ENCODE measurements at places on chromosomes 5 and 9. TPM values are rescaled to one million over a fixed set of nuclear protein-coding genes. Genes with fewer than 3 reads are reported as not detected.

DNA sequence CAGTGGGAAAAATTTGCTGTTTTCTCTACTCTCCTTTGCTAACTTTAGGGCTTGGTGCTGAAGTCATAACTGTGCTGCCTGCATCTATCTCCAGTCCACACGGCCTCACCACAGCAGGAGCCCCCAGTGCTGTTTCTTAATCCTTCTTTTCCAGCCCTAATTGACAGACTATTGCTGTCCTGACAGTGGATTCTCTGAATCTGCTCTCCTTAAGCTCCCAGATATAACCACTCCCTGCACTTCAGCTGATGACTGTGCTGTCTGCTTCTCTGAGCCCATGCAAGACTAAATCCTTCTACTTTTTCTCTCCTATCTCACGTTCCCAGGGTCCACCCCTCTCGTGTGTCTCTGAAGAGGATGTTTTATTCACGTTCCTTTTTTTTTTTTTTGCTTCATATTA is 19.7 kb upstream of the GRIA1 start:
- no peak for DNase-seq

DNA sequence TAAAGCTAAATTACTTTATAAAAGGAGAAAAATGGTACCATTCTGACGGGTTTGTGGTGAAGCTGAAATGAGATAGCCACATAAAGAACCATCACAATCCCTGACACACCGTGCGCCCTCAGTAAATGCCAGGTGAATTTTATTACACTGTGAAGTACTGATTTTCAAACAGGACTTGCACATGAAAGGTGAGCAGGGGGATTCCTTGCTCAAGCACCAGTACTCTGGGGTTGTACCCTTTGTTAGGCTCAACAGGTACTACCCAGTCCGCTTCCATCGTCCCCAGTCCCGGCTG is 419 bp upstream of the RABGAP1 start:
- no peak for DNase-seq

GRCh38 chr9:69060766-69061165 is 25.2 kb downstream of the FXN start:
- no peak for DNase-seq

DNA sequence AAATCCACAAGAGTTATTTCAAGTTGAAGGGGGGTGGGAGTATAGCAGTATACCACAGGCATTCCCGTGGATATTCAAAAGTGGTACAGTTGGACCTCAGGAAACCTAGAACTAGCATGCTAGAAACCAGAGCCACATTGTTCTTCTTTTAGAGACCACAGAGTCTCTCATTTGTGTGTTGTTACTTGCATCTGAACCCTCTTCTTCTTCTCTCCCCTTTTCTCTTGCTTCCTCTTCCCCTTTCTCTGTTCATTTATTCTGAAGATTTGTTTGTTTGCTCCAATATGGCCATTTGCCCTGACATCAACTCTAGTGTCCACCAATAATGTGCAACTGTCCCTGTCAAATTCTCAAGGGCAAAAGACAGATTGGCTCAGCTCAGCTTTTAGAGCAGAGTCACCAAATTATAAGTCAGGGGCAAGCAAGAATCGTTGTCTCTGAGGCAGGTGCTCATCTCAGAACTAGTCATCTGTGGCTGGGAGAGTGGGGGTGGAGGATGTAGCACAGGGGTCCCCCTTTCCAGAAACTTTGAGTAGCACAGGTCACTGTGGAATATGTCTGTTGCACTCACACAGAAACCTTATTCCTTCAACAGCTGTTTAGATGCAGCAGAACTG is 321.1 kb downstream of the ARRDC3 start:
- no peak for DNase-seq

GRCh38 chr5:178469011-178469974 is 120.9 kb downstream of the COL23A1 start:
- DNase-seq: no peak

- DNase-seq: no peak
Measured at GRCh38 chr5:65961633-65962032, 35.3 kb downstream of the ERBIN start.

DNA sequence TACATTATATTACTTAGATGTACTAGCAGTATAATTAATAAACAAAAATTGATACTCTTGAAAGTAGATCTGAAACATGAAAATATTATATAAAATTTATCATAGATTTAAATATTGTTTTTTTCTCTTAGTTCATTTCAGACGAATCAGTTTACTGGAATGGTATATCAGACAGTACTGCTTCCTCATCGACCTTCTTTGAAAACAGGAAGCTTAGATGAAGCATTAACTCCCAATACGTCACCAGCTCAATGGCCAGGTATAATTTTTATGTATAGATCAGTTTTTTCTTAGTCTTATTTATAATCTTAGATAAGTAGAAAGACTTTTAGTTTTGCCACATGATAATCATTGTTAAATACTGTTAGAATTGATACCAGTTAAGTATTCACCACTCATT is 106.3 kb downstream of the DMXL1 start:
- DNase-seq: no peak

GRCh38 chr9:124473310-124473709 is 23.1 kb downstream of the ADGRD2 start:
- no peak for DNase-seq

- no peak for DNase-seq
Measured at GRCh38 chr5:155699385-155699784, 627.6 kb upstream of the SGCD start.

DNA sequence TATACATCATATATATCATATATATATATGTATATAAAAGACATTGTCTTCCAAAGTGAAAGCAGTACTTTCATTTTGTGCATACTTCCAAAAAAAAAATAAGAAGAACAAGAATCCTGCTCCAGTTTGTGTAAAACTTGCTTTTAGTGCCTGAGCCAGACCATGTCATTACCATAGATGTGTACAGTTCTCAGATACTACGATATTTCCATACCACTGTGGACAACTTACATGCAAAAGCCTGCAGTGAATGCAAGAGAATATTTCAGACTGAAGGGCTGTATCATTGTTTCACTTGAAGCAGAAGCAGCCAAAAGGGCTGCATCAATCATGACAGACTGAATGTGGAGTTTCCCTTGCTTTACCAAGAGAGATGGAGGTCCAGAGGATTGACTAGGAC is 72.6 kb upstream of the CYLC2 start:
- no peak for DNase-seq

- DNase-seq: no peak
Measured at GRCh38 chr5:156628421-156628820, 221.7 kb upstream of the PPP1R2B start.

DNA sequence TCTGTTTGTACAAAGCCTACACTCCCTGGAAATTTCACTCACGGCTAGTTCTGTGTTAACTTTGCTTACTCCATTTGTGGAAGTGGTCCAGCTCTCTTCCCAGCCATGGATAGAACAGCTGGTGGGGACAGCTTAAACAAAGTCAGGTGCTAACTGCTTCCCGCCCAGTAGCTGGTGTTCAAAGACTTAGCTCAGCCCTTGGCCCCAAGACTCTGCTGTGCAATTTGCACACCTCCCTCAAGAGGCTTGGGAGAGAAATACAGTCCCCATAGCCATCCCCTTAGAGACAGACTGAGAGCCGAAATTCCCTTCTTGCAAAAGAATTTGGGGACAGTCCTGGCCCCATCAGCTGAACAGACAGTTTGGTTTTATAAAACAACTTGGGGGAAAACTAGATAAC is 73.8 kb upstream of the RAI14 start:
- DNase-seq: no peak

- no peak for DNase-seq
Measured at GRCh38 chr5:30050056-30050815, 1143.2 kb upstream of the CDH6 start.

DNA sequence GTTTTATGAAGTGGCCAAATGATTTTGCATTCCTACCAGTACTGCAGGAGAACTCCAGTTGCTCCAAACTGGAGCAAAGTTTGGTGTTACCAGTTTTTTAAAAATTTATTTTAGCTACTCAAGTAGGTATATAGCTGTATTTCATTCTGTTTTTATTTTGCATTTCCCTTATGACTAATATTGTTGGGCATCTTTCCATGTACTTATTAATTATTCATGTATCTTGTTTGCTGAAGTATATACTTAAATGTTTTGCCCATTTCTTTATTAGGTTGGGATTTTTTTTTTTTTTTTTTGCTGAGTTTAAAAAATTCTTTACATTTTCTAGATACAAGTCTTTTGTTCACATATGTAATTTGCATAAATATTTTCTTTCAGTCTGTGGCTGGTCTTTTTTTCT is 386.6 kb upstream of the DAB2 start:
- DNase-seq: no peak

DNA sequence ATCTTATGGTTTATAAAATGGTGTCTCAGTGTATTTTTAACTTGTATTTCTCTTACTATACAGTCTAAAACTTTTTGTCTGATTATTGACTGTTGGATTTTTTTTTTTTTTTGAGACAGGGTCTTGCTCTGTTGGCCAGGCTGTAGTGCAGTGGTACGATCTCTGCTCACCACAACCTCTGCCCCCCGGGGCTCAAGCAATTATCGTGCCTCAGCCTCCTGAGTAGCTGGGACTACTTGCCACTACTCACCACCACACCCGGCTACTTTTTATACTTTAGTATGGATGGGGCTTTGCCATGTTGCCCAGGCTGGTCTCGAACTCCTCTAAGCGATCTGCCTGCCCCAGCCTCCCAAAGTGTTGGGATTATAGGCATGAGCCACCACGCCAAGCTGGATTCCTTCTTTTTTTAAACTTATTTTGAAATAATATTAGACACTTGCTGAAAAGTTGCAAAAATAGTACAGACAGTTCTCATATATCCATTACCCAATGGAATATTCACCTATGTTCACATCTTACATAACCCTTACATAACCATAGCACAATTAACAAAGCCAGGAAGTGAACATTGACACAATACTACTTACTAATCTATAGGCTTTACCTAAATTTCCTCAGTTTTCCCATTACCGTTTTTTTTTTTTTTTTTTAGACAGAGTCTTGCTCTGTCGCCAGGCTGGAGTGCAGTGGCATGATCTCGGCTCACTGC is 47.2 kb downstream of the STOM start:
- no peak for DNase-seq

DNA sequence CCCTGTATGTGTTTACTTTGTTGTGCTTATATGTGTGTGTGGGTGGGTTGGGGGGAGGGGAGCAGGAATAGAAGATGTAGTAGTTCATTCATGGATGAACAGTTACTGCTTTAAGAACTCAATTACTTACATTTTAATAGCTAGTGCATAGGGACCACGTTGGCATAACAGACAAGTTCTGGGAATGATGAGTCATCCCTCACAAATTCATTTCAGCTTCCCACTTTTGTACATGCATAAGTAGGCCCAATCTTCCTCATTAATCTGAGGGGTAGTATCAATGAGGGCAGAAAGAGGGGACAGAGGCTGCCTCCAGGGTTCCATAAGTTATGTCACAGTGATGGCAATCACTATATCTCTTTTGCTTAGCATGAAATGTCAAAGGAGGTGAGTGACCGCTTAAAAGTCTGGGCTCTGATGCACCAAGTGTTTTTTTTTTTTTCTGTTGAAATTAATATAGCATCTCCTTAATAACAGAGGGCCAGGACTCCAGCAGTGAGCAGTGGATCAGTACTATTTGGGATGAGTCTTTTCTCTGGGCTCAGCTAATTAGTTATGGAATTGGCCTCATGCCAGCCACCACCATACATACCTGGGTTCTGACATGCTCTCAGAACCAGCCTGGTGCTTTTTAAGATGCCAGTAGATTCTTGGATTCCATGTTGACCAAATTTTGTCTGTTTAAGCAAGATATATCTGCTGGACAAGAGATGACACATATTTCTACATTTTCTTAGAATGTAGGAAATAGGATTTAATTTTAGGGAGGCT is 37.1 kb downstream of the PRDM6 start:
- no peak for DNase-seq

PCDHB11 gene
- 4.4 TPM for polyA plus RNA-seq

MLLT3 gene
- 75.7 TPM for polyA plus RNA-seq

ZNF366 gene
- polyA plus RNA-seq: 4.0 TPM

LECT2 gene
- not detected for polyA plus RNA-seq

CHSY3 gene
- polyA plus RNA-seq: 4.4 TPM

BRD8 gene
- 54.7 TPM for polyA plus RNA-seq

GMCL2 gene
- polyA plus RNA-seq: not detected

BTNL3 gene
- not detected for polyA plus RNA-seq

PHF24 gene
- 0.23 TPM for polyA plus RNA-seq

CNTFR gene
- polyA plus RNA-seq: 53.8 TPM

DAB2IP gene
- polyA plus RNA-seq: 48.6 TPM

LCN2 gene
- 1.1 TPM for polyA plus RNA-seq

Measured in hindlimb muscle (tissue), 1 donor.